ENCODE measurements at places on chromosomes 16 and 17.

DNA sequence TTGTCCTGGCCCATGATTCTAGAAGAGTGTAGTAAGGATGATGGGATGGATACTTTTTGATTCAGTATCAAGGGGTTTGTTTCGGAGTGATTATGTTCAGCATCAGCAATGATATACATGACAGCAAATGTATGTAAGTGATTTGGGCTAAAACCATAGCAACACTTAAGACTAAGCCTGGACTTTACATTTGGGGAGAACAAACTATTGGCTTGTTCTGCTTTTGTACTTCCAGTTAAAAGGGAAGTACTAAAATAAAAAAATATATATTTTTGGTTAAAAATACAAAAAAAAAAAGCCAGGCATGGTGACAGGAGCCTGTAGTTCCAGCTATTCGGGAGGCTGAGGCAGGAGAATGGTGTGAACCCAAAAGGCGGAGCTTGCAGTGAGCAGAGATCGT lies 20.5 kb upstream of the DHX8 start:
- DNase-seq: no peak

DNA sequence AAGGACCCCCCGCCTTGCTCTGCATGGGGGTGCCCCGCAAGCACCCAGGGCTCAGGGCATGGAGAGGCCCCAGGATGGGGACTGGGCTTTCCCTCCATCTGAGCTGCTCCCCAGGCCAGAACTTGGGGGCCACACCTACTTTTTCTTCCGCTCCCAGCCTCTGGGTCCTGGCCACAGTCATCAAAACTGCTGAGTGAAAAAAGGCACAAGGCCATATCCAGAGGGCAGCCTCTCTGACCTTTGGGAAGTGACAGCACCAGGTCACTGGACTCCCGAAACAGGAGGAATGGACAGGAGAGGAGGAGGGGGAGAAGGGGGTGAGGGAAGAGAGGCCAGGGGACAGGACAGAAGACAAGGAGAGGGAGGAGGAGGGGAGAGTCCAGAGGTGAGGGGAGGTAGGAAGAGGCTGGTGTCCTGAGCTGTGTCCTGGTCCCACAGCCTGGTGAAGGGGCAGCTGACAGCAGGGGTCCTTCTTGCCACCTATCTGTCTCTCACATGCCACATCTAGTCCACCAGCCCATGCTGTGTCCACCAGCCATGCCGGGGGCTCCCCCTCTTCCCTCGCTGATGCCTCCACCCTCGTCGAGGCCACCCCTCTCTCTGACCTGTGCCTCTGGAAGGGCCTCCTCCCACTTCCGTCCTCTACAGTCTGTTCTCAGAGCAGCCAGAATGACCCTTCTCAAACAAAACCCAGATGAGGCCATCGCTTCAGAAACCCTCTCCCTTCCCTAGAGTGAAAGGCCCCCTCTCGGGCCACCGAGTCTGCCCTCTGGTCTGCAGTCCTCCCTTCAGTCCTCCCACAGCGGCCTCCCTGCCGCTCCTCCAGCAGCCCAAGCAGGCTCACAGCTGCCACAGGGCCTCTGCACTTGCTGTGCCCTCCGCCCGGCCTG lies 73.9 kb upstream of the TOB1 start:
- no peak for DNase-seq

DNA sequence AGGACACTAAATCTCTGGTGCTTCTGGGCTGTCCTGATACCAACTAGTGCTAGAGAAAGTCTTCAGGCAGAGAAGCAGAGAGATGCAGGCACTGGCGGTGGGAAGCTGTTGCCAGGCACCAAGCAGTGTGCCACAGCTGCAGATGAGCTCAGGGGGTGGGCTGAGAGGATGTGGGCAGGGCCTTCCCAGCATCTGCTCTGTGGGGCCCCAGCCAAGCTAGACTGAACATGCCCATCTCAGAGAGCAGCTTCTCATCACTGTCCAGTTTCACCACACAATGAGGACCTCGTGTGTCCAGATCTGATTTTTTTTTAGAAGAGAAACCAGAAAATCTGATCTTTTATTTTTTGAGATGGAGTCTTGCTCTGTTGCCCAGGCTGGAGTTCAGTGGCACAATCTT lies 17.1 kb downstream of the PSKH1 start:
- DNase-seq: no peak

GRCh38 chr17:79575229-79575628 lies 35.6 kb downstream of the RBFOX3 start:
- no peak for DNase-seq

Data from NCI-H2081 treated with DMSO at 0.1 percent for 48 hours (cell line).